Esophagus squamous epithelium (tissue), 5 donors: ENCODE measurements at places on chromosomes 16 and 17.

- DNase-seq, result no peak
These were observed 8.8 kb downstream of the PRSS22 start for GRCh38 chr16:2848933-2849725.

DNA sequence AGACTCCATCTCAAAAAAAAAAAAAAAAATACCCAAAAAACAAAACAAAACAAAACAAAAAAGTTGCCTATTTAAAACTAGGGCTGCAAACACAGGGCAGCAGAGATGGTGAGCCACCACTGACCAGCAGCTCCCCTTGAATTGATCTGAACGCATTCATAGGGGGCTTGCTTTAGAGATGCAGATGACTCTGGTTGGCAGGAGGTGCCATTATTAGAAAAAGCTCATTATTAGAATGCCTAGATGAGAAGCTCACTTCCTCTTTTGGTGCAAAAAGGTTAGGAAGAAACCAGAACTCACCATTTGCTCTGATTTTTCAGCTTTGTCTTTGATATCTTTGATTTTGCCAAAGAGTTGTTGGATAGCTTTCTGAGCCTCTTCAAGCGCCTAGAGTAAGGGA is 53.1 kb downstream of the VPS53 start:
- DNase-seq, result no peak

DNA sequence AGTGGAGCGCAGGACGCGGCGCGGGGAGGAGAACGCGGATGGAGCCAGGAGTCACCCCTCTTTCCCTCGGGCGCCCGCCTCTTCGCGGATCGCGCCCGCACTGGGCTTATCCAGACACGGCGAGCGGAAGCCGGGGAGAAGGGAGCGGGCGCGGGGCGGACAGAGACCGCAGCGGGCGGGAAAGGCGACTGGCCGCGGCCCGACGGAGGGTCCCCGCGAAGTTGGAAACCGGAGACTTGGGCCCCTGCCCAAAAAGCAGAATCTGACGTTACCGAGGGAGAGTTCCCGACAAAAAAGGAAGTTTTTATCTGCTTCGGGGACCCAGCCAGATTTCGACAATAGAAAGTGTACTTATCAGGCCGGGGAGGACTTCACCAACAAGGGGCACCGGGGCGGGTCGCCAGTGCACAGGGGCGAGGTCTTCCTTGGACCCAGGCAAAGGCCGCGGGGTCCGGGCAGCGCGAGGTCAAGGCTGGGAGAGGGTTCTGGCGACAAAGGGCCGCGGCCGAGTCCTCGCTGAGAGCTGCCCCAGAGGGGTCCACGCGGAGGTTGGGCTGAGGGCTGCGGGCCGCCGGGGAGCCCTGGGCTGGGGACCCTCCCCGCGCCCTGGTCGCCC is 519 bp downstream of the ST6GALNAC2 start:
- no peak for DNase-seq

- no peak for DNase-seq
These were observed 32.6 kb downstream of the USP43 start for GRCh38 chr17:9677896-9678295.

DNA sequence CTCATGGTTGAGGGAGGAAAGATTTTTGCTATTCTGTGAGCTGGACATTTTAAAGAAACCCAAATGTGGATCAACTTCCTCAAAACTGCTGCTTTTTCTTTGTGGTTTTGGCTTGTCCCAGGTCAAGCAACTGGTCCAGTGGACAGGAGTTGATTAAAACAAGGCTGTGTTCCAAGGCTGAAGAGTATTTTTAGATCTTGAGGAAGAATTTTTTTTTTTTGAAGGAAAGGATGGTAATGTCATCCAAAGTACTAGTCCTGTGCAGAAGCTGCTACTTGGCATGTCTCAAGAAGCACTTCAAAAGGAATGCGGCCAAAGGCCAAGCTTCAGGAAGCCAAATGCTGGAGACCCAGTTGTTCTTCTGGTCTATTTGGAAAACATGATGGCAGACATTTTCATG is 8.0 kb upstream of the MYH2 start:
- no peak for DNase-seq

DNA sequence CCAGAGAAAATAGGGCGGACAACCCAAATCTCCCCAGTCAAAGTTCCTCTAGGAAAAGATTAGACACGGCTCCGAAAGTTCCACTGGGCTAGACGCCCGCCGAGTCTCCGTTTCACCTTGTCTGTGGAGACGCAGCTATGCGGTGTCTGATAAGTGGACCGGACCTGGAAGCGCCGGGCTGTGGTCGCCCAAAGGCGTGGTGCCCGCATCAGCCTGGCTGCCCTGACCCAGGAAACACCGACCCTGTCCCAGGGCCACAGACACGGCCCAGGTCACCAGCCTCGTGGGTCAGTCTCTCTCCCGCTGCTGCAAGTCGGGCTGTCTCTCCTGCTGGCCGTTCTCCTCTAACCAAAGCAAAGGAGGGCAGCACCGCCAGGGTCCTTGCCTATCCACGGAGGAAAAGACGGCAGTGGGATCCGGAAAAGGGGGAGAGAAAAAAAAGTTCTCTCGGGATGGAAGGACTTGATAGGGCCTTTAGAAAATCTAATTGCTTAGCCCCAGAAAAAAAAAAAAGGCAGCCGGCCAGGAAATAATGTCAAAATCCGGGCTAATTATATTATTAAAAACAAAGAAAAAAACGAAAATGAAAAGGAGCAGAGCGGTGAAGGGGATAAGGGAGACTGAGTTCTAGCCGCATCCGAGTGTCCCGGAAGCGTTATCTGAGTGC is 13.9 kb upstream of the FOXF1 start:
- no peak for DNase-seq

DNA sequence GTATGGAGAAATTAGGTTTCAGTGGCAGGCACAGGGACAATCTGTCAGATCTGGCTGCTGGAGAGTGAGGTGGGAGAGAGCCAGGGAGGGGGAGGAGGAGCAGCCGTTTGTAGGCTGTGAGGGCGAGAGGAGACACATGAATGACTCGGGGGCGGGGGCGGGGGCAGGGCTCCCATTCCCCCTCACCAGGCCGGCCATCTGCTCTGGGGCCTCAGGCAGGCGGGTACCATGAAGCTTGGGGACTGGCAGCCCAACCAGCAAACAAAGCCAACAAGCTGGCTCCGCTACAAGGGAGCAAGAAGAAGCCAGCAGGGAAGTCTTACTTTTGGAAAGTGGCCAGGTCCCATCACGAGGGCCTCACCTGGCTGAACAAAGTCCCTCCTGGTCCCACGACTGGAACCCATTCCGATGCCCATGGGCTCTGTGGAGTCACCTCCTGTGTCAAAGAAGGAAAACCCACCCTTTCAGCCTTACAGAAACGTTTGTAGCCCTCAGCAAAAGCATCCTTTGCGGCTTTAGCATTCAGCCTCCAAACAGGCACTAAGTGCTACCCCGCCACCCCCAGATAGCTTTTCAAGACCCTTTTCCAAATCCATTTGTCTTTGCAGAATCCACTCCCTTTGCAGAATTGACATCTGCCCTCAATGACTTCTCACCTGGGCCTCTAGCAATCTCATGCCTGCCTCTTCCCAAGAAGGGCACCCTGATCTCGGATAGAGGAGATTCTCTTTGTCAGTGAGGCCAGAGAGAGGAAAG is 9.2 kb upstream of the SSTR2 start:
- DNase-seq, result no peak

- DNase-seq, result no peak
These were observed 251.5 kb downstream of the KATNIP start for GRCh38 chr16:27801289-27801945.

DNA sequence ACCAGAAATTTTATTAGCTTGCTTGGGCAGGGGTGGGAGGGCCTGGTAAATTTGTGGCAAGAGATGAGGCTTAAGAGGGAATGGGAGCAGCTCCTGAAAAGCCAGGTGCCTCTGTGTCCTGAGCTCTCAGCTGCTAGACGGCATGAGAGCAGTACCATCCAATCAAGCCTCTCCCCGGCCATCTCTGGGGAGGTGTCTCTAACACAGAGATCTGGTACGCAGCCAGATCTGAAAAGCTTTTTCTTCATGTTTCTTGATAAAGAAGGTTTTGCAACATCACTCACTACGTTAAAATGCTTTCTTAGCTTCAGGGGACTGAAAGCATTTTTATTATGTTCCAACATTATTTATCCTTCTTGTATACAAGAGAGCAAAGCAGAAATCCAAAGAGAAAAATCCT is 488.2 kb downstream of the RBFOX1 start:
- DNase-seq, result no peak

GRCh38 chr17:9237053-9237410 is 215.7 kb downstream of the NTN1 start:
- no peak for DNase-seq

- DNase-seq, result no peak
These were observed 15.4 kb downstream of the MGRN1 start for GRCh38 chr16:4639899-4640509.

GRCh38 chr16:15446901-15447300 is 12.5 kb downstream of the BMERB1 start:
- DNase-seq, result no peak

DNA sequence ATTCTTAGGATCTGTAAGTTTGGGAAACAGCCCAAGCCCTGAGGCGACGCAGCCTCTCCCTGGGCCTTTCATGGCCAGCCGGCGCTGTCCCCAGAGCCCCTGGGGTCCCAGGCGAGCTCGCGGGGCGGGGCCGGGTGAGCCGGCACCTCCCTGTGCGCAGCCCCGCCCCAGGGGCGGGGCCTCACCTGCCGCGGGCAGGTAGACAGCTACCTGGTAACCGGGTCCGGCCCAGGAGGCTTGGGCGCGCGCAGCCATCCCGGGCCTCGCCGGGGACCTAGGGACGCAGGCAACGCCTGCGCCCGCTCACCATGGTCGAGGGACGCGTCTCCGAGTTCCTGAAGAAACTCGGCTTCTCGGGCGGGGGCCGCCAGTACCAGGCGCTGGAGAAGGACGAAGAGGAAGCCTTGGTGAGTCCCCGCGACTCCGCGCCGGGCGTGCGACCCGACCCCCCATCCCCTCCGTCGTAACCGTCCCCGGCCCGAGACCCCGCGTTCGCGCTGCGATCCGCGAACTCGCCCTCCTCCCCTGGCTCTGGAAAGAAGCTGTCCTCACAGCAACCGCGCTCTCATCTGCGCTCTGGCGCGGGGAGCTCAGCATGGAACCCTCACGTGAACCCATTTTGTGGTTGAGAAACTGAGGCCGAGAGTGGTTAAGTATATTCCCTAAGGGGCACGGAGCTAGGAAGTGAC is at the start of gene ATP2C2:
Gene ATP2C2, plus strand, starts transcription at position 231 of the 689 bp plus-strand sequence. Its CDS starts 78 bp downstream, at position 309.
- no peak for DNase-seq

- DNase-seq, result no peak
These were observed 2.3 kb downstream of the MRPL38 start for GRCh38 chr17:75902406-75902805.

- no peak for DNase-seq
These were observed 13.0 kb downstream of the LCMT1 start for GRCh38 chr16:25124503-25124902.

DNA sequence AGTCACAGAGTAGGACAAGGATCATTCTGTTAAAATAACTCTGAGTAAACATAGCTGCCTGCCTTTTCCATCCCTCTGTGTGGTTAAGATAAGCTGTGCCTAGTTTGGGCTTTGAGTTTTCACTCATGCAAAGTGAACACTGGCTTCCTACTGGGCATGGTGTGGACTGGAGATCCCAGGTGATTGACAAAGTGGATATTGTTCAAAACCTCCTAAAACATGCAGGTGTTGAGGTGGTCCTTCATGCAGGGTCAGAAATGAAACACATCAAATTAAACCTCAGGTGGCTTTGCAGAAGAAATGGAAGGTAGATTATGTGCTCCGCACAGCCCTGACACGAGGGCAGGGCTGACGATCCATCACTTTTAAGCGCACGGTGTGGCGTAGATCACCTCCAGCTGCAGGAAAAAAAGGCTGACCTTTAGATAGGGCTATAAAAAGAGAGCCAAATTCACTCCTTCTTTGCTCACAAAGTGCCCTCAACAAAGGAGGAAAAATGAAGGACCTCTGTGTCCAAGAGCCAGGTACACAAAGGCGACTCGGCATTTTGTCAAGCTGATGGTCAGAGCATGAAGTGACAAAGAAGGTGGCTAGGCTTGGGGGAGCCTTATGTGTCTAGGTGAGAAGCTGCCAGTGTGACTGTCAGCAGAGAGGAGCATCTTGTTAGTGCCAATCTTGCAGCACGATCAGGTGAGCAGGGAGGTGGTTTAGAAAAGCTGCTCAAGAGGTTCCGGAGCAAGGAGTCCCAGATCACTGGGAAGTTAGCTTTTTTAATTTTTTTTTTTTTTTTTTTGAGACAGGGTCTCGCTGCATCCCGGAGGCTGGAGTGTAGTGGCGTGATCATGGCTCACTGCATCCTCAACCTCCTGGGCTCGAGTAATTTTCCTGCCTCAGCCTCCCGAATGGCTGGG is 19.9 kb upstream of the ITPRIPL2 start:
- no peak for DNase-seq

GRCh38 chr16:88605186-88606147 is 32.9 kb upstream of the IL17C start:
- DNase-seq, result no peak

DNA sequence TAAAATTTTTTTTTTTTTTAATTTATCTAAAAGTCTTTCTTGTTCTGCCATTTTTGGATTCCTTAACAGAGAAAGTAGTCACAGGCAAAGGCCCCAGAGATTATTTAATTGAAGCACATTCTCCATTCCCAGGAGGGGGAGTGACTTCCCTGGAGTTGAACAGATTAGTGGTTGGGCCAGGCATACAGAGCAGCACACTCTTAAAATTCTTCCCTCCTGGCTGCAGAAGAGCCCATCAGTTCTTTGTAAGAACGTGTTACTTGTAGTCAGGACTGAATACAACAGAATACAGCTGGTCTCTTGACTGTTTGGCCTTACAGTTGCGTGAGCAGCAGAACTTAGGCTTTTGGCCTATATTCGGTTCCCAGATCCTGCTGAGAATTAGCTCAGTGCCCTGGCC is 1.8 kb downstream of the ALKBH5 start:
- DNase-seq, result no peak

DNA sequence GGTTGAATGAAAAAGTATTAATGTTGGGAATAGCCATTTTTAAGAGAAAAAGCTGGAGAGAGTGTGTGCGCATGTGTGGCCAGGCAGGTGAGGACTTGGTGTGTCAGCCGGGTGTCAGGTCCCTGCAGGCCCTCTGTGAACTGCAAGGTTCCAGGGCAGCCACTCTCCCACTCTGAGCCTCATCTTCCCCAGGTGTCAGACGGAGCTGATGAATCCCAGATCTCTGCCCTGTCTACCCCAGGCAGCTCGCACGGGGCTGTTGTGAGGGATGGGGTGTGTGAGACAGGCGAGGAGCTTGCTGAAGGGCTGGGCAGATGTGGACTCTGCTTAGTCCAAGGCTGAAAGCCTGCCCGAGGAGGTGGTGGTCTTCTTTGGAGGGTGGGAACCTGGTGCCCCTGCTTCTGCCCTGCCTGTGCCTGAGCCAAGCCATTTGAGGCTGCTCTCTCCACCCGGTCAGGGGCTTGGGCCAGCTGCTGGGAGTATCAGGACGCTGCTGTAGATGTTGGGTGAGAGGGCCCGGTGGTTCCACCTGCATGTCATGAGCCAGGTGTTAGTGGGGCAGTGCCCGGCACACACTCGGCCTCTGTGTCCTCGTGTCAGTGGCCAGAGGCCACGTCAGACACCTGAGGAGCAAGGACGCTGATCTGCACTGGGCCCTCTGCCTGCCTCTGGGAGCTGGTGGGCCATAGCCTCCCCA is 122.4 kb downstream of the RAB11FIP4 start:
- no peak for DNase-seq

GRCh38 chr17:44927696-44928095 is 12.4 kb upstream of the GFAP start:
- no peak for DNase-seq

GRCh38 chr17:75552425-75553294 is 27.2 kb downstream of the LLGL2 start:
- DNase-seq, result no peak
